ENCODE measurements at places on chromosomes 4 and X. TPM values are rescaled to one million over a fixed set of nuclear protein-coding genes. Genes with fewer than 3 reads are reported as not detected.

BMPR1B gene
- total RNA-seq, result 3.2 TPM

FAM9B gene
- not detected for total RNA-seq

IL2RG gene
- total RNA-seq, result not detected

RRH gene
- total RNA-seq, result not detected

Data from vein endothelial cell (primary cell).